Tibial nerve (tissue), 4 donors: ENCODE measurements at places on chromosomes 4 and X. TPM values are rescaled to one million over a fixed set of nuclear protein-coding genes. Genes with fewer than 3 reads are reported as not detected.

GRCh38 chr4:143531380-143531779 lies 17.9 kb downstream of the SMARCA5 start:
- DNase-seq: no peak

- DNase-seq: no peak
These were observed 107.6 kb upstream of the FAM9C start for GRCh38 chrX:13151828-13152517.

GRCh38 chrX:84729809-84730208 lies 227.6 kb upstream of the HDX start:
- DNase-seq: no peak

Gene TECRL
- not detected for total RNA-seq

DNA sequence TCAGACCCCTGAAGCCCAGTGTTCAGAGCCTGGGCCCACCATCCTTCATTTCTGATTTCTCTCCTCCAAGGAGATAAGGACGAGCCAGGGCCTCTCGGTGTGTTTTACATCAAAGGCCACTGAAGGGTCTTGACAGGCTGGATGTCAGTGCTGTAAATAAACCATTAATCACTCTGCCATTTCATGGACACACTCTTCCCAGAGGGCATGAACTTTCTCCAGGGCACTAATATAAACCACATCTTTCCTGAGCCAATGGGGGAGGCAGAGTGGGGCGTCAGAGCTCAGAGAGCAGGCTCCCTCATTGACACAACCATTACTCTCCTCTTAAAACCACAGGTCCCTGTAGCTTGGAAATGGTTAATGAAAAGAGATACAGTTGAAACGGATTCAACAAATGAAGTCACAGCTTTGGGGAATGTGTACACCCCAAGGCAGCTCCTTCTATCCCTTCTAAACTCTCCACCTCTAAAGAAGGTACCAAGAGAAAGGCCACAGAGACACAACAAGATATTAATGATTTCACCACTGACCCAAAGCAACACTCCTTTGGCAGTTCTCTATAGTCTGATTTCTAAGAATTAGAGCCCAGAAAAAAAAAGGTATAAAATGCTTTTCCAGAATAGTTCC lies 200.6 kb downstream of the CHIC2 start:
- DNase-seq: no peak

Gene IQCM
- total RNA-seq: not detected

Gene FAM47A
- total RNA-seq: not detected

GRCh38 chr4:124745985-124746801 lies 33.7 kb upstream of the ANKRD50 start:
- DNase-seq: no peak

- no peak for DNase-seq
These were observed 82.7 kb upstream of the DHRSX start for GRCh38 chrX:2583194-2584162.

GRCh38 chr4:169195032-169195431 lies 75.7 kb downstream of the SH3RF1 start:
- DNase-seq: no peak

DNA sequence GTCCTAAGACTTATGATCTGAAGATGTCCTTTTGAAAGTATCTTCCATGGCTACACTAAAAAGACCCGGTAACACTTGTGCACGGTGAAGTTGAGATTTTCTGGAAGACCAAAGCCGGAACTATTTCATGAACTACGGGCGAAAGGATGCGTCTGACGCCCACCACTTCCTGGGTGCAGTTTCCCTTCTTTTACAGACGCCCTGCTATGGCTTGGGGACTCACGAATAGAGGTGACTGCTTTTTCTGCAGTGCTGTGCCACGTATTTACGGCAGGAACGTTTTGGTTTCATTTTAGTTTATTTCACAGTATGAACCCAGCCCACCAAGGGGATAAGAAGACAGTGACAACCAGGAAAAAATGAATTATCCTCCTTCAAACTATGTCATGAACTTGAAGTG lies 180.4 kb downstream of the AFAP1 start:
- no peak for DNase-seq

GRCh38 chrX:33592396-33592795 lies 381.0 kb upstream of the DMD start:
- DNase-seq: no peak

Gene LINC00632
- 114 TPM for total RNA-seq

Gene SGCB
- 47.7 TPM for total RNA-seq

Gene TENM3
- 36.9 TPM for total RNA-seq

DNA sequence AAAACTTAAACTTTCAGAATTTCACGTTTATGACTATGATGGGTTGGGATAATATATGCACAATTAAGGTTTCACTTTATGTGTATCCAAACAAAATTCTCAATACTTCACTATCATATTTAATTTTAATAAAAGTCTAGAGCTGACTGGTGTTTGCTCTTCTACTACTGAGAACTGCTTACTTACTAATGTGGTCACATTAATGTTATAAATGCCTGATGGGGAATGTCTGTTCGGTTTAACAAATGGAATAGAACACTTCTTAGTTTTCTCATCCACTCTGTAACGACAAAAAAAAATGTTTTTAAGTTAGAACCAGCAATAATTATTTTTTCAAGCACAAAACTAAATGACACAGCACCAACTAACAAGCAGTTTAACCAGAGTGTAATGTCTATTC lies 34.3 kb downstream of the CDKL2 start:
- DNase-seq: no peak

DNA sequence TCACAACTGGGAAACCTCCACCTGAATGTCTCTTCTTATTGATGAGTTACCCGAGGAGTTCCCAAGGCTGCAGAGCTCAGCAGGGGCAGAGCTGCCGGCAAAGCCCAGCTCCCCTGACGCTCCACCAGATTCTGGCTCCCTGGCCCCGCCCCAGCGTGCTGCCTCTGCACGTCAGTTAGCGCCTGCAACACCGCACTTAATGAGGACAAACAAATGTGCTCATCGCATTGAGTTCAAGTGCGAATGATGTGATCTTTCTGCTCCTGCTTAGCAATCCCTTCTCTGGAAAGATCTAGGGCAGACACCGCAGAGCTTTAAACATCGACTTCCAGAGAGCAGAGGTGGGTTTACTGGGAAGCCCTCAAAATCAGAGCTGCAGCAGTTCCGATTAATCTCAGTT lies 55.5 kb upstream of the FBXW7 start:
- peak; percentile 21 for DNase-seq

DNA sequence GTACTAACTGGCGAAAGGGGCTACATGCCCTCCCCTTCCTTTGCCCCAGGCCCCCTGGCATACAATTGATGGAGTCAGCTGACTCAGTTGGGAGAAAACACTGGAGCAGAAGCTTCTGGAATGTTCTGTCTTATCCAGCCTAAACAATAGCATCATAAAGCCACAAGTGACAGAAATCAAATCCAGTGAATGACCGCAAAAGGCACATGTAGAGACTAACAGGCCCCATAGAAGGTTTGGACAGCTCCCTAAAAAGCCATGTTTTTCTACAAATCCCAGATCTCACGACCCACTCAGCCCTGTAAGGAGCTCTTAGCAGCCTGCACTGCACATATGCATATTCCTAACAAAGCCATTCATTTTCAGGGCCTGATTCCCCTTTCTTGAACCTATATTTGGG lies 25.1 kb downstream of the SCARB2 start:
- no peak for DNase-seq

Gene GLOD5
- total RNA-seq: not detected

DNA sequence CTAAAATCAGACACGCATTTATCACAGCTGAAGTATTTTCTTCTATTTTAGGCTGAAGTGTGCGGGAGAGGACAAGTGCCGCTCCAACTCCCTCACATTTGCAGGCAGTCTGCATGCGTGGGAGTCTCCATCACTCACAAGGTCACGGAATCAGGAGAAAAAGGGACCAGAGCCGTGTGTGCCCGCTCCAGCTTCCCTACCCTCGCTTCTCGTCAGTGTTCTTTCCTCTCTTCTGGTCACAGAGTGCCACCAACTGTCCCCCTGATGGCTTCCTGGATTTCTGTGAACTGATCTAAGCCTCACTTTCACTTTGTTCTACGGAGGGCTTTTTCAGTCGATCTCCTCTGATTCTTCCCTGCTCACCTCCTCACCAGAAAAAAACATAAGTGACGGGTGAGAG lies 407.4 kb upstream of the AADAT start:
- no peak for DNase-seq

Gene NHSL2
- total RNA-seq: 23.6 TPM

Gene ATOH1
- not detected for total RNA-seq

Gene NAAA
- 70.5 TPM for total RNA-seq

- no peak for DNase-seq
These were observed 179.9 kb upstream of the PPP3CA start for GRCh38 chr4:101527188-101527587.

Gene POU4F2
- total RNA-seq: not detected

- DNase-seq: no peak
These were observed 140.9 kb upstream of the ATP6AP2 start for GRCh38 chrX:40439625-40440532.

Gene JCHAIN
- 17.4 TPM for total RNA-seq

- DNase-seq: no peak
These were observed 14.2 kb downstream of the BST1 start for GRCh38 chr4:15717086-15717485.

Gene HDX
- 10.2 TPM for total RNA-seq

DNA sequence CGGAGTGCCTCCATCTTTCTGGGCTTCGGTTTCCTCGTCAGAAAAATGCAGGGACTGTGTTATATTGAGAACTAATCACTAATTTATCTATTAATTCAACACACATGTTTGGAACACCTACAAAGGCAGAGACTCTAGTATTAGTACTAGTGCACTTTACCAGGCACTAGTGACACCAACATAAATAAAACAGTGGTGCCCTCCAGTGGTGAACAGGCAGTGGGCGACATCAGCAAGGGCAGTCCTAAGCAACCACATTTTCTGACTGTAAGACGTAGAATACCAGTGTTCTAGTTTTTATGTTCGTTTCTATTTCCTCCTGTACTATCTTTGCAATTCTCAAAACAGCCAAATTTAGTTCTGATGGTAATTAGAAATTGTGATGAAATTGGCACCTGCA lies 69.1 kb upstream of the UCP1 start:
- DNase-seq: no peak

DNA sequence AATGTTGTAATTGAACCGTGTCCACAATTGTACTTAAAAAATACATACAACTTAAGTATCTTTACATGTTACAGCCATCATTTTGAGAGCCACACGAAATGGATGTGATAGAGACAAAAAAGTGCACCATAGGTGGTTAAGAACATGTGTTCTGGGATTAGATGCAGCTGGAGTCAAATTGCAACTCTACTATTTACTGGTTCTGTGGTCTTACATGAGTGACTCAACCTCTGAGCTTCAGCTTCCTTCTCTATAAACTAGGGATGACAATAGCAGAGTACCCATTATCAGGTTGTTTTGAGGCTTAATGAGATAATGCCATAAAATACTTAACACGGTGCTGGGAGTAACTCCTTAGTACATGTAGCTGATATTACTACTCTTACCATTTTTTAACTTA lies 130.4 kb downstream of the IDS start:
- no peak for DNase-seq

DNA sequence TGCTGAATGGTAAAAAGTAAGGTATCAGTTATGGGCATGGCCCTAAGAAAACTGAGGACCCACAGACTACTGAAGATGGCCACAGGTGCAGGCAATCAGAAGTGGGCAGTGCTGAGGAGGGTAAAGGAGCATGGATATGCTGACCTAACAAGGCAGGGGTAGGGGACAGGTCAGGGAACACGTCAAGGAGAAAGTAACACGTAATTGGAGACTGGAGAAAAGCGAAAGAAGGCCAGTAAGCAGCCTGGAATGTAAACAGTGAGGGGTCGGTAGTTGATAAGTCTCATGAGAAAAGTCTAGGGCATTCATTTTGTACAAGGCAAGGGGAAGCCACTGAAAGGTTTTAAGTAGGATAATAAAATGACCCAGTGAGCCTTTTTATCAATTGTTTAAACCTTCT lies 153.3 kb downstream of the PRDM5 start:
- DNase-seq: no peak

- DNase-seq: no peak
These were observed 279.1 kb upstream of the NRK start for GRCh38 chrX:105543283-105543682.

Gene ZRSR2
- 2.4 TPM for total RNA-seq

DNA sequence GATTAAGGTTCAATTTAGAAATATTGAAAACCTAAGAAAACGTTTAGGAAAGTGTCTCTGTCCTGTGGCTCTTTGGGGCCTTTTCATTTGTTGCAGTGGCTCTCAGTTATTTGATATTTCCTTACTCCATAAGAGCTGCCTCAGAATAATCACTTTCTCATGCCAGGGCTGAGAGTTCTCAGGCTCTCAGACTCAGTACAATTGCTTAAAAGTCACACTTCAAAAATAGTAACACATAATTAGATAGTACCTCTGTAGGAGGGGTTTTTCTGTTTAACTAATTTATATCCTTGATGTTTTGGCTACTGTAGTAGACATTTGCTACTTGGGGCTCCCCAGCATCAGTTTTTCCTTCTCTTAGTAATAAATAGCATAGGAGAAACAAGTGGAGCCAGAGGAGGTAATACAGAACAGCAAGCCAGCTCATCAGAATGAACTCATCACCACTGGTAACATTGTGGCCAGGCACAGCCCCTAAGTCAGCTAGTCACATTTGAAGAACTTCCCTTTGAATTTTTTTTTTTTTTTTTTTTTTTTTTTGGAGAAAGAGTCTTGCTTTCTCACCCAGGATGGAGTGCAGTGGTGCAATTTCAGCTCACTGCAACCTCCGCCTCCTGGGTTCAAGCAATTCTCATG lies 8.0 kb upstream of the HNRNPD start:
- no peak for DNase-seq

- DNase-seq: peak; percentile 60
These were observed 101.2 kb downstream of the SMIM20 start for GRCh38 chr4:26015133-26015651.
